A549 treated with AZD2906 at 1 μM for 4 hours (cell line): ENCODE measurements at places on chromosomes 12 and 14. TPM values are rescaled to one million over a fixed set of nuclear protein-coding genes. Genes with fewer than 3 reads are reported as not detected.

The TDG gene
- 21.5 to 31.5 TPM (median 25.0 TPM) in 5 replicates for total RNA-seq

The KRT7 gene
- 5,269 to 6,220 TPM (median 5,903 TPM) in 5 replicates for total RNA-seq

The RD3L gene
- not detected in 5 replicates for total RNA-seq

The KRT5 gene
- total RNA-seq, result 0.52 to 0.72 TPM (median 0.62 TPM) in 5 replicates

The P2RX7 gene
- total RNA-seq, result not detected in 5 replicates

The RNASE7 gene
- not detected in 5 replicates for total RNA-seq

The GLIPR1L1 gene
- total RNA-seq, result not detected in 5 replicates

The LRP1-AS gene
- not detected in 5 replicates for total RNA-seq

The NYNRIN gene
- 0.31 to 0.44 TPM (median 0.41 TPM) in 5 replicates for total RNA-seq

The ABCD2 gene
- not detected in 5 replicates for total RNA-seq

The DERA gene
- total RNA-seq, result 40.3 to 60.9 TPM (median 41.4 TPM) in 5 replicates

The SLC10A1 gene
- total RNA-seq, result not detected in 5 replicates
